ENCODE measurements at places on chromosomes 6 and 20.

DNA sequence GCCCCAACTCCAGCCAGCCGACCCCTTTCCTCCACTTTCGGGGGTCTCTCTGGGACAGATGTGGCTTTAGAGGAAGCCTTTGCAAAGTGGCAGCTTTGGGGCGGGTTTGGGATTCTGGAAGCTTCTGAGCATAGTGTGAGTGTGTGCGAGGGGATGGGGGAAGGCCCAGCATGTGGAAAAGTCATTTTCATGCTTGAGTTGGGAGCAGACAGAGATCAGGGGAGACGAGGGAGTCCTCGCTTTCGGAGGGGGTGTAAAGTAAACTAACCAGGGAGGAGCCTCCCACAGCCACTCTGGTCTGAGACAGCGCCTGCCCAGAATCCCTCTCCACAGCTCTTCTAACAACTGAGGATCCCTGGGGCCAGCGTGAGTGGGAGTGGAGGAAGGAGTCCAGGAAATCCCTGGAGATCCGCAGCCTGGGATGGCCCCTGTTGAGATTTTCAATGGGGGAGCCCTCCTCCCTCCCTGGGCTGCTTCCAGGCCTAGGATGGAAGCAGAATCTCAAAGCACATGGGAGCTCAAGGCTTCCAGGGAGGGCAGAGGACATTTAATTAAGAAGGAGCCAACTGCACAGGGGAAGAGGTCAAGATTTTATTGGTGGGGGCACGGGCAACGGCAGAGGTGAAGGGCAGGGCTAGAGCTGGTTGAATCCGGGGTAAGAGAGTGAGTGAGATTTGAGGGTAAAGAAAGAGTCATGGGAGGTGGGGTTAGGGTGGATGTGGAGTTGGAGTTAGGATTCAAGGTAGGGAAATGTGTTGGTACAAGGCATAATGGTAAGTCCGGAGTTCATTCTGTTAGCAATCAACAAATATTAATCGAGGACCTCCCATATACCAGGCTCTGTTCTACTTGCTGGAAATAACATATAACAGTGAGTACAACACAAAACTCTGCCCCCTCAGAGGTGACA, 102.3 kb upstream of the FOXP4 start:
- DNase-seq = peak; percentile 71

DNA sequence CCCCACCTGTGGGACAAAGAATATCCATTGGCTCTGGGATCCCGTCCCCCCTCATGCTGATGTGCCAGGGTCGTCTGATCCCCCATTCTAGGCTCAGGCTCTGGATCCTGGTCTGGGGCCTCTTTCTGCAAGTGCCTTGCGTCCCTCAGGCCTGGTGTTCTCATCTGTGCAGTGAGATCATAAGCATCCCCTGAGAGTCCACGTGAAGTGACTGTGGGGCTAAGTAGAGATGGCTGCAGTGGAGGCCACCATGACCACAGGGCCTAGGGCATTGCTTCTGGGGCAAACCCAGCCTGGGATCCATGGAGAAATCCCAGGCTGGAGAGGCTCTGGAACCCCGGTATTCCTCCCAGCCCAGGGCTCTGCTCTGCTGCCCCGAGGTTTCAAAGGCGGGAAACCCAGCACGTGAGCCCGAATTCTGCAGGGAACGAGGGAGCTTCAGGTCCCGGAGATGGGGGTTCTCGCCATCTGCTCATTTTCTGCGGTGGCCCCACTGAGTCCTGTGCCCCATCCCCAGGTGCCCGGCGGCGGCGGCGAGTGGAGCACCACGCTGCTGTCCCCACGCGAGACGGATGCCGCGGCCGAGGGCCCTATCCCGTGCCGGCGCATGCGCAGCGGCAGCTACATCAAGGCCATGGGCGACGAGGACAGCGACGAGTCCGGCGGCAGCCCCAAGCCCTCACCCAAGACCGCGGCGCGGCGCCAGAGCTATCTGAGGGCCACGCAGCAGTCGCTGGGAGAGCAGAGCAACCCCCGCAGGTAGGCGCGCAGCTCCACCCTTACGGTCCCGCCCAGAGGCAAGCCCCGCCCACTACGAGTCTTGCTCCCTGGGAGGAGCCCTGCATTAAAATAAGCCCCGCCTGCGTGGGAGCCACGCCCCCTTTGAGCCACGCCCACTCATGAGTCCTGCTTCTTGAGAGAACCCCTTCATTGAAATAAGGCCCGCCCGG, 105.5 kb upstream of the MYL9 start:
- DNase-seq = peak; percentile 44

DNA sequence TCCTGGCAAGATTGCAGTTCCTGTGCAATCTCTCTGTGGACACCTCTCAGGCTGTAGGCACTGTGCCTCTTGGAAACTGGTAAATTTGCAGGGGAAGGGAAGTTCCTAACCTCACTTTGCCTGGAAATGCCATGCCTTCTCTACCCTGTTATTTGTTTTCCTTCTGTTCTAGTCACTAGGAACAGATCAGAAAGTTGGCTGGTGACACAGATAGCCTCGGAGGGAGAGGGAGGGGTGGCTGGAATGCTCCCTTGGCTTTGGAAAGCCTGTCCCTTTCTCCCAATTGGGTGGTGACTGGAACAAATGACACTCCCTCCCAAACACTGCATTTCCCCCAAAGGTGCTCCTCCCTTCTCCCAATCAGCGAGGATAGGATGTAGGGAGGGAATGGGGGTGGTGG, 131.5 kb upstream of the F13A1 start:
- no peak for DNase-seq

- peak; percentile 40 for DNase-seq
Observed at GRCh38 chr6:127554435-127555006, 22.5 kb upstream of the C6orf58 start.
